Mucosa of gallbladder (tissue), 1 donor: ENCODE measurements at places on chromosomes 4 and X. TPM values are rescaled to one million over a fixed set of nuclear protein-coding genes. Genes with fewer than 3 reads are reported as not detected.

- DNase-seq = no peak
Measured at GRCh38 chr4:7660176-7661039, 225.7 kb upstream of the PSAPL1 start.

DNA sequence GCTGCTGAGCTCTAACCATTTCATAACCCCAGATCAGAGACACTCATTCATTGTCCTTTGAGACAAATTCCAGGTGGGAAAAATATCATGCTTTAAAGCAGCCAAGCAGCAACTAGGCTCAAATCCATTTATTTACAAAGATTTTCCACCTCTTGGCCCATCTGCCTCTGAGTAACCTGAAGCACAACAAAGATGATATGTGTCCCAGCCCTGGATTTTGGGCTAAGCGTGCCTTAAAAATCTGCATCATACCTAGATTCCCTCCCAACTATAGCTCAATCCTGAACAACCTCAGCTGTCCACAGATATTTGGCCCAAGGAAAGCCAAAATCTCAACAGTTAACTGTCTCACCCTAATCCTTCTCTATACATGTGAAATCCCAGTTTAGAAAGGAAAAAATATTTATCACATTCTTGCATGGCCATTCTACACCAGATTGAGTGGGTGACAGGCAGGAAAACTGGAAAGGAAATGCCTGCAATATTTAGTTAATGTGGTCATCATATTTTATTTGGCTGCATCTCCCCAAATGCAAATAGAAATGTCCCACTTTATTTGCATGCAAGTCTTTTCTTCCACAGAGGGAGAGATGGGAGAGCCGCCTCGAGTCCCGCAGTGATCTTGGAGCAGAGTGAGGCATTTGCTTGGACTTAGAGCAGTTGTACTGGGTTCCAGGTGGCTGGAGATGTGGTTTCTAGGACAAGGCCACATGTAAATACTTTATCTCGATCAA is 146.4 kb upstream of the EOLA2 start:
- no peak for DNase-seq

GRCh38 chrX:106894392-106894909 is 8.7 kb downstream of the RIPPLY1 start:
- peak; percentile 48 for DNase-seq

The PPP4R3C gene
- total RNA-seq = not detected

The CCKAR gene
- total RNA-seq = 68.5 TPM

The GAGE12H gene
- not detected for total RNA-seq
